ENCODE measurements at places on chromosomes 1 and 21. TPM values are rescaled to one million over a fixed set of nuclear protein-coding genes. Genes with fewer than 3 reads are reported as not detected.

The GSTM4 gene
- total RNA-seq: 42.4 TPM

The CD244 gene
- total RNA-seq: 0.83 TPM

The RPS6KA1 gene
- 7.0 TPM for total RNA-seq

The PLA2G2F gene
- total RNA-seq: not detected

The DNASE2B gene
- not detected for total RNA-seq

The NCAM2 gene
- 4.2 TPM for total RNA-seq

The CRYAA gene
- total RNA-seq: not detected

- H3K4me1 ChIP-seq: peaks cover 50% of the 10 kb centered on the region
- no peak overlapping the region for H3K4me3 ChIP-seq
- no peaks in the 10 kb centered on the region for H3K36me3 ChIP-seq
- no peaks in the 10 kb centered on the region for H3K27me3 ChIP-seq
Measured at GRCh38 chr1:208145167-208145566, 99.0 kb downstream of the PLXNA2 start.

DNA sequence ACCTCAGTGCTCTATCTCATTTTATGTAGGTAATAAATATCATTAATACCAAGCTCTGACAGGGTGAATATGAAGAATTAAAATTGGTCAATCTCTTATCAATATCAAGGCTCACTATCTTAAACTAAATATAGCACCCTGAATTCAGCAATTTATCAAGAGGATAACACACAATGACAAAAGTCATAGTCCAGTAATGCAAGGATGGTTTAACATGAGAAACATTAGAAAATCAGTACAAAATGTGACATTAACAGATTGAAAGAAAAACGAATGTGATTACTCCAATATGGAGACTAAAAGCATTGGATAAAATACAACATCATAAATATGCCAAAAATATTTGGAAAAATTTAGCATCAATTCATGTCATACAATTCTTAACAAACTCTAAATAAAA, 53.9 kb downstream of the OBSCN start:
- H3K4me1 ChIP-seq: no peaks in the 10 kb centered on the region
- no peak overlapping the region for H3K4me3 ChIP-seq
- H3K27ac ChIP-seq: no peak overlapping the region
- H3K27me3 ChIP-seq: no peaks in the 10 kb centered on the region
- no peaks in the 10 kb centered on the region for H3K36me3 ChIP-seq

DNA sequence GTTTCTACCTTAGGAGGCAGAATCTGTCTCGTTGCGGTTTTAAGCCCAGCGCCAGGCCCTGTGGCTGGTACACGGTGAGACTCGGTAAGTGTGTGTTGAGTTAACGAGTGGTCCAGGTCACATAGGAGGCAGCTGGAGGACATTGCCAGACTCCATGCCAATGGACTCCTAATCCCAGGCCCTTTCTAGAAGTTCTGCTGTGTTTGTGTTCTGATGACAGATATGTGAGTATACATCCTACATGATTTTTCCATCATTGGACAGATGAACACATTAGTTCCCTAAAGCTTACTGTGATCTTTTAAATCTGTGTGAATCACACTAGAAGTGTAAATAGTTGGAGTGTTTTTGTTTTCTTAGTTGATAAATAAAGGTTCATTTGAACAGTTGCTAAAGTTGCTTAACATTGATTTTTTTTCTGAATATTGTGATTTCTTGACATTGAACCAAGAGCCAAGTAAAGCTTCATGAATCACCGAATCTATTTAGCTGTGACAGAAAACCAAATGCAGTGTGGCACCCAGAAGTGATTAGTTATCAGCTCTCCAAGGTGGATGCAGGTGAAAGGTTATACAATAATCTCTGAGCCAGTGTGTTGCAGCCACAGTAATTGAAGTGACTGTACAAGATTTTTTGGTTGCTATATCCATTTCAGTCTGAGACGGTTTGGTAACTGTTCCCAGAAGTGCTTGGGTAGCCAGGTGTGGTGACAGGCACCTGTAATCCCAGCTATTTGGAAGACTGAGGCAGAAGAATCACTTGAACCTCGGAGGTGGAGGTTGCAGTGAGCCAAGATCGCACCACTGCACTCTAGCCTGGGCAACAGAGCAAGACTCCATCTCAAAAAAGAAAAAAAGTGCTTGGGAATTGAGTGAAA, 46.3 kb downstream of the DOP1B start:
- no peak overlapping the region for H3K4me3 ChIP-seq
- H3K36me3 ChIP-seq: peaks cover 33% of the 10 kb centered on the region
- no peaks in the 10 kb centered on the region for H3K4me1 ChIP-seq

DNA sequence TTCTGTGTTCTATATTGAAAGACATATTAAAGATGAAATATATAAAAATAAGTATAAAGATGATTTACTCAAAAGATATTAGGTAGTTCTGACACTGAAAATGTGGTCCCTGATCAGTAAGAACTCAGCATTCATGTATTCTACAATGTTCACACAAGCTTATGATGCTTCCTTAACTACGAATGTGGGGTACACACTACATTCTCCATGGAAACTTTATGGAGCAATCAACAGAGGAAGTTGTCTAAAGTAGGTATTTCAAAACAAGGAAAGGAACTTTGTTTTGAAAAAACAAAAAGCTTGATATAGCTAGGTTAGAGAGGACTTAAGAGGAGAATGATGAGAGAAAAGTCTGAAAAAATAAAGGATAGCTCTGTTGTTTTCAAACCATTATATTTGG, 119.7 kb upstream of the RGS18 start:
- no peaks in the 10 kb centered on the region for H3K27me3 ChIP-seq
- H3K4me1 ChIP-seq: no peaks in the 10 kb centered on the region
- DNase-seq: no peak
- H3K36me3 ChIP-seq: no peaks in the 10 kb centered on the region
- no peak overlapping the region for H3K4me3 ChIP-seq

DNA sequence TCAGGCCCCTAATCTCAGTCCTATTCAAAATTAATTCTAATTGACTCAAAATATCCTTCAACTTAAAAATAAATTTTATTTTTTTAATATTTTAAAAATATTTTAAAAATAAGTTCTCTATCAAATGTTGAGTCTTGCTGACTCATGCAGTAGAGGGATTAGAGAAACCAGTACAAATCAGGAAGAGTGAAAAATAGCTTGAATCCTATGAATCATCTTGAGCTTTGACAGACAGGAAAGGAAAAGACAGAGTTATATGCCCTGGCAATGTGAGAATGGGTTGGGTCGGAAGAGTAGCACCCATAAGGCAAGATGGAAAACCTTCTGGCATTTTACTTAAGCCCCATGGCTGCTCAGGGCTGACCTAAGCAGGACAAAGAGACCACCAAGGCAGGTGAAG, 346.6 kb upstream of the RUNX1 start:
- H3K27me3 ChIP-seq: no peaks in the 10 kb centered on the region
- H3K36me3 ChIP-seq: no peaks in the 10 kb centered on the region
- H3K4me1 ChIP-seq: no peaks in the 10 kb centered on the region

Measured in esophagus muscularis mucosa (tissue), 4 donors.